Activated CD8-positive, alpha-beta memory T cell treated with anti-CD3 and anti-CD28 coated beads, Interleukin-2, amount 10 ng/mL, durations not matched to agents 7 days and 5 days (primary cell): ENCODE measurements at places on chromosomes 1 and 21. TPM values are rescaled to one million over a fixed set of nuclear protein-coding genes. Genes with fewer than 3 reads are reported as not detected.

GRCh38 chr1:74780594-74780993 is 47.6 kb downstream of the TYW3 start:
- H3K4me3 ChIP-seq: no peak overlapping the region
- no peak overlapping the region for H3K27ac ChIP-seq
- H3K36me3 ChIP-seq: no peaks in the 10 kb centered on the region
- H3K4me1 ChIP-seq: no peaks in the 10 kb centered on the region

The SERPINC1 gene
- not detected for total RNA-seq

The OPTC gene
- not detected for total RNA-seq

- H3K4me1 ChIP-seq: no peaks in the 10 kb centered on the region
- no peak for DNase-seq
- H3K4me3 ChIP-seq: no peak overlapping the region
Observed at GRCh38 chr1:174743654-174744561, 255.8 kb upstream of the CACYBP start.

The AMPD1 gene
- not detected for total RNA-seq

The CELF3 gene
- total RNA-seq: not detected

DNA sequence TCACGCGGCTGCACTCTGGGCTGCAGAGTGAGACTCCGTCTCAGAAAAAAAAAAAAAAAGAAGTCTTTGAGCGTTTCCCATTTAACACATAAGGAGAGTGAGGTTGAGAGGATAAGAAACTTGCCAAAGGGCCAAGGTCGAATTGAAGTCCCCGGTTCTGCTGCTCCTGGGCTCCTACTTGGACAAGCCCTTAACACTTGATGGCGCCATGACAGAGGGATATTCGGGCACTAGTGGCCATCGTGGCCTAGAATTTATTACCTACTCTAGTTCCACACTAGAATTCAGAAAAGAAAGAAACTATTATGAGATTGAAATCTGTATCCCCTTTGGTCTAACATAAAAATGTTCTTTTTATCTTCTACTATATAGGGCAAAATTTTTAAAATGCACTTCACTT is 65.7 kb upstream of the NEK2 start:
- no peaks in the 10 kb centered on the region for H3K27me3 ChIP-seq
- H3K4me3 ChIP-seq: no peak overlapping the region
- DNase-seq: no peak
- no peak overlapping the region for H3K27ac ChIP-seq

GRCh38 chr1:184695023-184695422 is 59.6 kb downstream of the EDEM3 start:
- H3K27ac ChIP-seq: no peak overlapping the region
- peaks cover 28% of the 10 kb centered on the region for H3K36me3 ChIP-seq
- no peak for DNase-seq
- H3K4me1 ChIP-seq: peaks cover 2% of the 10 kb centered on the region
- H3K27me3 ChIP-seq: no peaks in the 10 kb centered on the region
- no peak overlapping the region for H3K4me3 ChIP-seq

GRCh38 chr21:29851611-29852010 is 88.2 kb downstream of the GRIK1 start:
- no peak for DNase-seq
- H3K4me3 ChIP-seq: no peak overlapping the region
- no peaks in the 10 kb centered on the region for H3K36me3 ChIP-seq

GRCh38 chr1:161086457-161086856 is 2.9 kb downstream of the NECTIN4 start:
- no peaks in the 10 kb centered on the region for H3K36me3 ChIP-seq
- H3K27ac ChIP-seq: no peak overlapping the region
- H3K4me3 ChIP-seq: no peak overlapping the region
- no peak for DNase-seq

- peak overlapping the region; percentile 88 for H3K27ac ChIP-seq
- H3K4me1 ChIP-seq: peaks cover 43% of the 10 kb centered on the region
- peak overlapping the region; percentile 94 for H3K4me3 ChIP-seq
- peak; percentile 76 for DNase-seq
- H3K27me3 ChIP-seq: no peaks in the 10 kb centered on the region
Observed at GRCh38 chr1:108560874-108561459, 1.1 kb downstream of the EEIG2 start.

- H3K27ac ChIP-seq: no peak overlapping the region
- no peak for DNase-seq
- no peaks in the 10 kb centered on the region for H3K4me1 ChIP-seq
- H3K27me3 ChIP-seq: no peaks in the 10 kb centered on the region
Observed at GRCh38 chr1:217389895-217390294, 241.0 kb downstream of the GPATCH2 start.

DNA sequence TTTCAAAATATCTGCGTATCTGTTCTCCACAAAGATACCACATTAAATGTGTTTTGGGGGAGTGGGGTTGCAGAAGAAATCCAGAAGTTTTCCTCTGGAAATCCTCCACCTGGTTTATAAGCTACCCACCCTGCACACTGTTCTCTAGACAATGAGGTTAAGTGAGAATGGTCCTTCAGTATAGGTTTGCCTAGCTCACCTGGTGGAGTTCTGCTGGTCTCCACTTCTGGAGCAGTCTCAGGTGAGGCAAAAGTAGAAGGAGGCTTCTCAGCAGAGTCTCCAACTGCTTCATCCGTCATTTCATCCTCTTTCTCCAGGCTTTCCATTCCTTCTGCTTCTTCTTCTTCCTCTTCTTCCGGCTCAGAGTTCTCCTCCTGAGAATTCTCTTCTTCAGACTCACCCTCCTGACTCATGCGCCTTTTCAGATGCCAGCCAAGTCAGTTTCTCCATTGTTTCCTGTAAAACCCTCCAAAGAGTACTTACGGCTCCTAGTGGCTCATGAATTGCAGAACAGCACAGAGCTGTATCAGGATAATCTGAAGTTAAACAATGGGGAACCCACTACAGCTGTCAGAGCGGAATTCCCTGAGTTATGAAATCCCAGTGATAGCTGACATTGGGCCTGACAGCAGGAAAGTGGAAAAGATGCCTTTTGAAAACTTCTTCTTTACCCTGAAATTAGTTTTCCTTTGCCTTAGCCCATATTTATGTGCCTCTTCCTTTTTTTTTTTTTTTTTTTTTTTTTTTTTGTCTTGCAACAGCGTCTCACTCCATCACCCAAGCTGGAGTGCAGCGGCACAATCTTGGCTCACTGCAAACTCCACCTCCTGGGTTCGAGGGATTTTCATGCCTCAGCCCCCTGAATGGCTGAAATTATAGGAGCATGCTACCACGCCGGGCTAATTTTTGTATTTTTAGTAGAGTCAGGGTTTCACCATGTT is 38.5 kb downstream of the MSTO1 start:
- no peaks in the 10 kb centered on the region for H3K4me1 ChIP-seq
- peaks cover 4% of the 10 kb centered on the region for H3K36me3 ChIP-seq
- H3K27ac ChIP-seq: no peak overlapping the region
- DNase-seq: no peak
- no peak overlapping the region for H3K4me3 ChIP-seq

The UMODL1 gene
- total RNA-seq: not detected

The CHI3L1 gene
- not detected for total RNA-seq

DNA sequence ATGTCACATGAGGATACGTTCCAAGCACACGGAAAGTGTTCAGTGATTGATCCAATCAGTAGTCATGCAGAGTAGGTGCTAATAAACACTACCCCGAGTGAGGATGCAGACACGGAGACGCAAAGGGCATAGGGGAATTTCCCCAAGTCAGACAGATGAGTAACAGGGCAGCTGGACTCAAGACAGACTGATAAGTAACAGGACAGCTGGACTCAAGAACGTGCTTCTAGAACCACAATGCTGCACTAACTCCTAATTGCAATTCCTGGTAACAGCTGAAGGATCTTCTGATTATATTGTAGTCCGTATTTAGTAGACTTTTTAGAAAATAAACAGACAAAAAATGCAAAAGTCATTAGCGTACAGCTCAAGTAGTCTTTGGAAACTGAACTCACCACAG is 1.9 kb upstream of the OR2T10 start:
- H3K4me1 ChIP-seq: no peaks in the 10 kb centered on the region
- no peak overlapping the region for H3K27ac ChIP-seq
- H3K4me3 ChIP-seq: no peak overlapping the region
- no peaks in the 10 kb centered on the region for H3K27me3 ChIP-seq
- H3K36me3 ChIP-seq: no peaks in the 10 kb centered on the region

The PKNOX1 gene
- 31.3 TPM for total RNA-seq

The EDARADD gene
- 11.8 TPM for total RNA-seq

The TRIM17 gene
- total RNA-seq: 2.6 TPM

GRCh38 chr1:39275836-39276507 is 71.5 kb downstream of the MACF1 start:
- DNase-seq: no peak
- H3K36me3 ChIP-seq: peaks cover 7% of the 10 kb centered on the region
- no peak overlapping the region for H3K4me3 ChIP-seq
- peaks cover 37% of the 10 kb centered on the region for H3K4me1 ChIP-seq
- no peaks in the 10 kb centered on the region for H3K27me3 ChIP-seq
- no peak overlapping the region for H3K27ac ChIP-seq

DNA sequence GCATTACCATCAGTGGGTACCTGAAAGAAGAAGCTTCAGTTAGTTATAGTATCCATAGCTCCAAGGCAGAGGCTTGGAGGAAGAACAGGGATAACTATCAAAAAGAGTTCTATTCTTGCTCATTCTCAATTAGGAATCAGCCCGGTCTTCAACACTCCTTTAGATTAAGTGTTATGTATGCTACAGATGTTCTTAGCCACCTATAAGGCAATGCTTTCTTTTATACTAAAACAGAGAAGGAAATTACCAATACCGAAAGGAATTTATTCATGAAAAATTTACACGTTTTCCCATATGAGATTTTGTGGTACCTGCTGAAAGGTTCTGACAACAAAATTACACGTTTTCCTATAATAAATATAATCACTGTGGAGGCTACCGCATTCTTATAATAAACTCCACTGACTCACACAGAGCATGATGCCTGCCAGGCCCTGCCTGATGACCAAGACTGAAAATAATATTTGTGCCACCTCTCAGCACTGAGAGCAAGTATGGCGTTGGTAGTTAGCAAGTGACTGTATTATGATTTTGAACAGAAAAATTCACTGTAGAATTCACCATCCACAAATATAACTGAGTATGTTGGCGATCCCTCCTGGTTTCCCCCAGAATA is 58.3 kb downstream of the APP start:
- DNase-seq: no peak
- H3K27me3 ChIP-seq: no peaks in the 10 kb centered on the region
- no peaks in the 10 kb centered on the region for H3K36me3 ChIP-seq
- H3K4me3 ChIP-seq: no peak overlapping the region
- H3K27ac ChIP-seq: no peak overlapping the region

DNA sequence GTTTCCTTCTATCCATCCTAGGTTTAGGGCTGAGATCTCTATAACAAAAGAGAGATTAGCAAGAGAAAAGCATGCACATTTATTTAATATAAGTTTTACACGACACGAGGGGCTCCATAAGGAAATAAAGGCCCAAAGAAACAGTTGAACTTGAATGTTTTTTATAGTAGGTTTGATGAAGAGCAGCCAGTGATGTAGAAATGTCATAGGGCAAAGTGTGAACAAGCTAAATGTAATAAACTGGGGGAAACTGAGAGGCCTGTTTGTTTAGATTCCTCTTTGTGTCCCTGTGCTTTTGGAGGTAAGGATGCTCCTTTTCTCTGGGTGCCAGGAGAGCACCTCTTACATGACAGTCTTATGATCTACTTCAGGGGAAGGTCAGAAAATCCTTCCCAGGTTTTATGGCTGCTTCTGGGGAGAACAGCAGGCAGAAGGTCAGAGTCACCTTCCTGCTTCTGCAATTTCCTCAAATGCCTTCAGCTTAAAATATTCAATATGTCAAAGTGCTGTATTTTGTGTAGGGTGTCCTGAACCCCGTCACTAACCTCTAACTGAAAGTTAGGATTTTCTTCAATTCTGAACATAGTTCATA is 9.5 kb upstream of the HORMAD1 start:
- H3K4me1 ChIP-seq: no peaks in the 10 kb centered on the region
- H3K27me3 ChIP-seq: no peaks in the 10 kb centered on the region
- no peak for DNase-seq
- H3K4me3 ChIP-seq: no peak overlapping the region
- H3K36me3 ChIP-seq: peaks cover 15% of the 10 kb centered on the region

The KIF26B gene
- total RNA-seq: not detected

GRCh38 chr1:151455231-151455630 is 4.1 kb downstream of the POGZ start:
- H3K4me3 ChIP-seq: no peak overlapping the region
- H3K4me1 ChIP-seq: peaks cover 28% of the 10 kb centered on the region
- no peak for DNase-seq
- no peaks in the 10 kb centered on the region for H3K27me3 ChIP-seq
- no peak overlapping the region for H3K27ac ChIP-seq

GRCh38 chr1:100250807-100251206 is 1.2 kb upstream of the DBT start:
- H3K4me1 ChIP-seq: peaks cover 12% of the 10 kb centered on the region
- H3K36me3 ChIP-seq: peaks cover 2% of the 10 kb centered on the region
- H3K27ac ChIP-seq: no peak overlapping the region
- H3K27me3 ChIP-seq: no peaks in the 10 kb centered on the region
- DNase-seq: no peak

DNA sequence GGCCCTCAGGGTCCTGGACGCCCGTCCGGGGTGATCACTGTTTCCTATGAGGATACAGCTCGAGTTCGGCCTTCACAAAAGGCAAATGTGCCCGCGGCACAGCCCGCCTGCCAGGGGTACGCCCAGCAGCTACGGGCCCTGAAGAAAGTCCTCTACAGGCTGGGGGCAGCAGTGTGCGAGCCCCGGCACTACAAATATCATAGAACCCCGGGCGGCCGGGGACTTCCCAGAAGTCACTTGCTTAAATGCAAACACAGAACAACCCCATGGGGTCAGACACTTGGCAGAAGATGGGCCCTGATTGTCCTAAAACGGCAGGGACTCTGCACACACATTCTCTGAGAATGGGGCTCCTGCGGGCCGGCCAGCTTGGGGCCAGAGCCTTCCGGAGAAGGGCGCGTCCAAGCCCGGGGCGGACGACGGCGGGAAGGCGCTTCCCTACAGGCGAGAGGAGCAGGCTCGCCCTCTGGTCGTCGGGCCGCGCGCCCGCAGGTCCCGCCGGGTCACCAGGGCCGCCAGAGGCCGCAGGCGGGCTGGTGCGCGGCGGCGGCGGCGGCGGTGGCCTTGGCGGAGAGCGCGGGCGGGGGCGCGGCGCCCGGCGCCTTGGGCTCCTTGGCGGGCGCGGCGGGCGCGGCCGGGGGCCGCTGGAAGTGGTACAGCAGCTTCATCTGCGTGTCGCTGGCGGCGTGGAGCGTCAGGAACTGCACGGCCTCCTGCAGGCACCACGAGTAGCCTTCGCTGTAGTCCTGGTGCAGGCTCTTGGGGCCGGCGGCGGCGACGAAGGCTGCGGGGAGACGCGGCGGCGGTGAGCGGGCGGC is 888 bp downstream of the HES5 start:
- no peak overlapping the region for H3K4me3 ChIP-seq
- peaks cover 7% of the 10 kb centered on the region for H3K36me3 ChIP-seq
- DNase-seq: no peak
- peaks cover 17% of the 10 kb centered on the region for H3K27me3 ChIP-seq
- H3K4me1 ChIP-seq: peaks cover 22% of the 10 kb centered on the region

The SFPQ gene
- total RNA-seq: 344 TPM

GRCh38 chr1:201565024-201565730 is 26.2 kb downstream of the NAV1 start:
- no peaks in the 10 kb centered on the region for H3K4me1 ChIP-seq
- no peaks in the 10 kb centered on the region for H3K27me3 ChIP-seq
- H3K4me3 ChIP-seq: no peak overlapping the region
- no peak for DNase-seq
- H3K36me3 ChIP-seq: no peaks in the 10 kb centered on the region

The MAP3K7CL gene
- total RNA-seq: 9.3 TPM
